Right lobe of liver (tissue), 6 donors: ENCODE measurements at places on chromosomes 2 and 18. TPM values are rescaled to one million over a fixed set of nuclear protein-coding genes. Genes with fewer than 3 reads are reported as not detected.

ZEB2 gene
- total RNA-seq: 35.9 TPM

GLB1L gene
- 4.0 TPM for total RNA-seq

OSGEPL1 gene
- 5.0 TPM for total RNA-seq

GRCh38 chr2:134714228-134714627 is 4.6 kb downstream of the TMEM163 start:
- no peak for DNase-seq

DNA sequence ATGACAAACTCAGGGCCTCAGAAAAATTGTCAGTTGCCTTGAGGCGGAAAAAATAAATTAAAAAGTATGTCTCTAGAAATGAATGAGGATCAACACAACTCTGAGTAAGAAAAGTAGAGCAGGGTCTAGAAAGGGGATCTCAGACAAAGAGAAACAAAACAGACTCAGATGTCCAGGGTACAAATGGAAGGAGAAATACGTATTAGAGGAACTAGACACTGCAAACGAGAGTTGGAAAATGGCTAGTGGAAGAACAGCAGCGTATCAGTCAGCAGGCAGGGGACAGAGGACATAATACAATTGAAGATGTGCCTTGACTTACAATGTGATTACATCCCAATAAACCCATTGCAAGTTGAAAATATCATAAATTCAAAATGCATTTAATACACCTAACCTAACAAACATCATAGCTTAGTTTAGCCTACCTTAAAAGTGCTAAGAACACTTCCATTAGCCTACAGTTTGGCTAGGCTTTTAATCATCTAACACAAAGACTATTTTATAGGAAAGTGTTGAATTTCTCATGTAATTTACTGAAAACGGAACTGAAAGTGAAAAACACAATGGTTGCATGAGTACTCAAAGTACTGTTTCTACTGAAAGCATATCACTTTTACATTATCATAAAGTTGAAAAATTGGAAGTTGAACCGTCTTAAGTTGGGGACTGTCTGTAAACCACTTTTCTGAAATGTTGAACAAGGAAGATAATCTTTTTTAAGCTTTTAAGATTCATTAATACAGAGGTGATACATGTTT is 182.8 kb downstream of the NBAS start:
- DNase-seq: no peak

DNA sequence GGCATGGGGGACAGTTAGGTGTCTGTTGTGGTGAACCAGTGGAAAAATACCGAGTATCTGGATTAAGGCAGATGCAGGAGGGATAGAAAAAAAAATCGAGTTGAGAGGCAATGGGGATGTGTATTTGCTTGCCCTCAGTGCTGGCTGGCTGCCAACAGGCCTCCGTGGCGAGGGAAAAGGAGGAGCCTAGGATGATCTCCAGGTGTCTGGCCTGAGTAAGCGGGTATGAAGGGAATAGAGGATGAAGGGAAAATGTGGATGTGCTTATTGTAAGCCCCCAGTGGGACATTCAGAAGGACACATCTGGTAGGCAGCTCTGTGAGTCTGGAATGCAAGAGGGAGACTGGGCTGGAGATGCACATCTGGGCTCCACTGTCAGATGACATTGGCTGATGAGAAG is 22.8 kb downstream of the KCNS3 start:
- peak; percentile 29 for DNase-seq

DNA sequence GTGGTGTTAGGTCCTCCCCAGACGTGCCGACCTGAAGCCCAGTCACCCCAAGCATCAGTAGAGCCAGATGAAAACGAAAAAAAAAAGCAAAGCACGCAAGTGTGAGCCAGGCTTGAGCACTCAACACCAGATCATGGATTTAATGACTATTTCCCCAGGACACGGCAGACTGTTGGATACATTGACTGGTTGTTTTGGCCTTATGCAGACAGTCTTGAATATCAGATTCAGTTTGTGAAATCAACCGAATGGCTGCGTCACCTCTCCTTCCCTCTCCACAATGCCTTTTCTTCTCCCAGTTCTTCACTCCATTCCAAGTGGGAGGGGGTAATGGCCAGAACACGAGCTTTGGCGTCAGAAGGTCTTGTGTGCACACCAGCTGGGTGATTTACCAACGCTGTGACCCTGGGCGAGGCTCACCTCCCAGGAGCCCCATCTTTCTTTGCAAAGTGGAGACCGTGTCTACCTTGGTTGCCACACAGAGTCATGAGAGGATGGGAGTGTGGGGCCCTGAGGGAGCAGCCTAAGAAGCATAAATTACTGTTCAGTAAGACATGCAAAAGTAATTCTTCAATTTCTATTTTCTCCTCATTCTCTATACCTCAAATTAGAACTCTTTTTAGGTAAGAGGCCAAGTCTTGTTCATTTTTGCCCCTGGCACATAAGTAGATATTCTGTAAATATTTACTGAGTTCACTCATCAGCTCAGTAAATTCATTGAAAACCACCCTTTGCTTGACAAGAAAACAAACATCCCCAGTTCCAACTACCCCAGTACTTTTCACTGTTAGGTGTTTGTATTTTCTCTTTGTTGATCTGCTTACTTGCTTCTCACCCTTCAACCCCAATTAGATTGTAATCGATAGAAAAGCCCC is 181.1 kb upstream of the COPS8 start:
- DNase-seq: no peak

DNA sequence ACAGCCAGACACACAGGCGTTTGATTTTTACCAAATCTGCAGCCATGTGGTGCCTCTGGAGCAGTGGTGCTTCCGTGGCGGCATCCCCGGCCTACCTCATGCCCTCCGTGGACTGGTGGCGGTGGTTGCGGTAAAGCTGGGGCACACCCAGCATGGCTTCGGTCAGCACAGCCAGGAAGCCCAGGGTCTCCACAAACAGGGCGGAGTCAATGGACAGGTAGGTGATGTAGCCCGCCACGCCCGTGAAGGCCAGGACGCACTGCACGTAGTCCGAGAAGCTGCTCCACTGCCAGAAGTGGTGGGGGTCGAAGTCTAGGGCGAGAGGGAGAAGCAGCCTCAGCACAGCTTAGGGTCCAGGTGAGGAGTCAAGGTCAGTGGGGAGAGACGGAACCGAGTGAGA is 32.4 kb downstream of the SLC66A2 start:
- no peak for DNase-seq

GRCh38 chr18:78836838-78837237 is 142.8 kb upstream of the SALL3 start:
- no peak for DNase-seq

DNA sequence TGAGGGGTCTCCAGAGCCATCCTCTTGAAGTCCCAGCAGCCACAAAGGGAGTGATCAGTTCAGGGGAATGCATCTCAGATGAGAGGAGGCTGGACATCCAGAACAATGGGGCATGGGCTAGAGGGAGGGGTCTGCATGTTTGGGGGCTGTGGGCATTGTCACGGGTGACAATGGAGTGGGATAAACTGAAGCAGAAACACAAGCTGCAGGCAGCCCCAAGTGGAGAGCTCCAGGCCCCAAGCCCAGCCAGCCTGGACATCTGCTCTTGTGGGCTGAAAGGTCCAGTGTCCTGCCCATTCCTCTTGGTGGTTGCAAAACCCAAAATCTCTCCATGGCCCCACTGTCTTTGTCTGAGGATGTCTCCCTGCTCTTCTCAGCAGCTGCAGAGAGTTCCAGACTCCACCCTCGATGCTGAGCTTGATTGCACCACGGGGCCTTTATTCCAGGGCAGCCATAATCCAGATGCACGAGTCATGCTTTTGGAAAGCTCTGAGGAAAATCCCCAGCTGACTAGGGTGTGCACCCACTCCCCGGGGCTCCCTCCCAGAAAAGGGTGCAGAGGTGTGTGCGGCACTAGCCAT is 149.4 kb downstream of the TNS1 start:
- DNase-seq: no peak

GRCh38 chr18:62828091-62828640 is 112.8 kb downstream of the PHLPP1 start:
- DNase-seq: no peak

- no peak for DNase-seq
Measured at GRCh38 chr2:70630761-70631160, 77.1 kb upstream of the TGFA start.
